ENCODE measurements at places on chromosomes 2 and 18.

DNA sequence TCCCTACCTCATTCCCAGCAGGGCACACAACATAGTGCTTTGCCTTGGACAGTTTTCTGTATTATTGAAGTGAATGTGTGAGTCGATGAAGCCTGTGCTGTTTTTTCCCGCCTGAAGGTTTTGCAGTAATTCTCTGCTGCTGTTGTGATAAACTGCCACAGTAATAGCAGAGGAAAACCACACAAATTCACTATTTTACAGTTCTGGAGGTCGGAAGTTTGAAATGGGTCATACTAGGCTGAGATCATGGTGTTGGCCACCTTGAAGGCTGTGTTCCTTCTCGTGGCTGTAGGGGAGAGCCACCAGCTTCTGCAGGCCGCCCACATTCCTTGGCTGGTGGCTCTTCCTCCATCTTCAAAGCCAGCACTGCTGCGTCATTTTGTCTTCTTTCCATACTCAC, 678 bp upstream of the SLC16A14 start:
- DNase-seq = no peak

GRCh38 chr2:238899386-238899785, 51.5 kb downstream of the TWIST2 start:
- DNase-seq = no peak

- DNase-seq = no peak
Observed at GRCh38 chr2:60496956-60497355, 56.5 kb downstream of the BCL11A start.

GRCh38 chr2:171939743-171940071, 17.4 kb downstream of the HAT1 start:
- DNase-seq = no peak

DNA sequence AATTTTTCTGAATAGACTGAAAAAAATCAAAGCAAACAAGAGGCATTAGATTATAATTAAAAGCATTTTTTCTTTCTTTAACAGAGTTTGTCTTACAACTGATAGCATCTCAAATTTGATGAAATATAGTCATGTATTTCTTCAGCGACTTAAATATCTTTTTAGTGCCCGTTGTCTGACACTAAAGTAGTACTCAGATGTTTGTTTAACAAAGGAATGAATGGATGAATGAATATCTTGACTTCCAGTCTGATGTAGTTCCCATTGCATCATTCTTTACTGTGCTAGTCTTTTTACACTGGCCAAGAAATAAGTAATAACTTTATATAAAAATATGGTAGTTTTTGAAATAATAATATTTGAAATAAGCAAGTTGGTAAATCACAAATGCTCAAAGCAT, 111.1 kb downstream of the TTC27 start:
- no peak for DNase-seq

GRCh38 chr2:212359425-212360067, 179.1 kb downstream of the ERBB4 start:
- no peak for DNase-seq

DNA sequence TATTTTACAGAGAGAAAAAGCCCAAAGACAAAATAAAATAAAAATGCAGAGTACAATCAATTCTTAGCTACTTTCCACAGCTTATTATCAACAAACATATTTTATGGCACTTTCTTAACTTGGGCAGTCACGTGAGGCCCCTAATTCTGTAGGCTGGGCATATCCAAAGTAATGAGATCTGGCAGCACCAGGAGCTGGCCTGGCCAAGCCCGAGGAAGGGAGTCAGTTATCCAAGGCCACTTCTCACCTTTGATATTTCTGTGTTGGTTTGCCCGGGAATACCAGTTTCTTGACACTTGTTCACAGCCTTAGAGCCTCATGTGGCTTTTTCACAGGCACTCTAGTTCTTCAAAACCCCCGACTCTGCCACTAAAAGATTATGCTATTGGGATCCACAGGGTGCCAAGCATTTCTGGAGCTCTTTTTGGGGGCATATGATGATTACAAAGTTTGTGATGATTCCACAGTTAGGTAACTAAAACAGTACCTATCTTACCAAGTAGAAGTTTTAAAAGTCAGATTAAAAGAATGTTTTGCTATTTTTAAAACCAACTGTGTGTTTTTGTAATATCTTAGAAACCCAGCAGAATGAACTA, 90.4 kb downstream of the MEP1B start:
- DNase-seq = no peak

DNA sequence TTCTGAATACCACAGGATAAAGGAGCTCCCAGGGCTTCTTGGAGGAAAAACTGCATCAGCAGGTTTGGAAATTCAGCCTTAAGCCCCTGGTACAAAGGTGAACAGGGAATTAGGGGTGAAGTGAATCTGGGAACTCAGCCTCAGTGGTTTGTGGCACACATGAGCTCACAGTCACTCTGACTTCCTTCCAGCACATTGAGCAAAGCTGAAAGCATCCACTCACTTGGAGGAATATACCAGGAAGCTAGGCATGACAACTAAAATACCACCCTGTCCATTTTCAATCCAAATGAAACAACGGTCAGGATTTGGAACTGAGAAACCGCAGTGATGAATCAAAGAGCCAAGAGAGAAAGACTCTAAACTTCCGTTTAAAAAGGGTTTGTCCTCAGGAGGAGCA, 216.1 kb downstream of the ICOS start:
- no peak for DNase-seq

GRCh38 chr2:74979844-74980243, 21.4 kb downstream of the POLE4 start:
- DNase-seq = no peak

DNA sequence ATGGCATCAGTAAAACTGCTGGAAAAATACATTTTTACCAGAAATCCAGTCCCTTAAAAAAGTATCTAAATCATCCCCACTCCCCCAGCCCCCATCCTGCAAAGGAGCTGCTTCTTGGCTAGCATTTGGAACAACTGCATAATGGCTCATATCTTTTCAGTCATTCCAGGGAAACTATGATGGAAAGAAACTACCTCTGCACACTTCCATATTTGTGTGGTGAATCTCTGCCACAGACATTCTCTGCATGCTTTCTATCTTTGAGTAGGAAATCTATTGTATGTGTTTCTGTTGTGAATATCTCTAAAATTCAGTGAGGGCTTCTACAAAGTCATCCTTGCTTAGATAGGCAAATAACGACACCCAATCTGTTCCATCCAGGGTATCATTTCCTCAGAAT, 632.3 kb downstream of the LRP1B start:
- no peak for DNase-seq

- DNase-seq = no peak
Observed at GRCh38 chr2:107461301-107461700, 365.4 kb upstream of the RGPD4 start.

DNA sequence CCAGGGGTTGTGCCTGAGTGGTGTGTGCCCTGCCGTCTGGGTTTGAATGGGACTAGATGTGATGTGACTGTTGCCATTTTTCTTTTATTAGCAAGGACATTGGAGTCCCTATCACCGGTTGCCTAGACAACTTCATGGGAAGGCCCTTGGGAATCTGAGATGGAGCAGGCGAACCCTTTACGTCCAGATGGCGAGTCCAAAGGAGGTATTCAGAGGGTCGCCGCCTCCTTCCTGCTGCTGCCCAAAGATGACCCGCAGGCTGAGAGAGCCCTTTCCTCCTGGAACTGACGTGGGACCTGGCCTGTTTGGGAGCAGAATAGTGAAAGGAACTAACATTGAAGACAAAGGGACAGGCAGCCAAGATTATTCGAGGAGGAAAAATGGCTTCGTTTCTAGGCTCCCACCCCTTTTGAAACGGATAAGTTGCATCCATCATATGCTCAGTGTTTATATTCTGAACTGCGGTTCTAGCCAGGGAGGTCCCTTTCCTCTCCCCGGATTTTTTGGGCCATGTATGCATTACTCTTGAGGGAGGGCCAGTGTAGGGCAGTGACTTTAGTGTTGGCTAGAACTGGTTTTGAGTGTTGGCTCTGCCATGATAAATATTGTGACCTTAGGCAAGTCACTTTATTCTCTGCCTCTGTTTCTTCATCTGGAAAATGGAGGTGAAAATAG, 673 bp downstream of the CENPO start:
- no peak for DNase-seq

DNA sequence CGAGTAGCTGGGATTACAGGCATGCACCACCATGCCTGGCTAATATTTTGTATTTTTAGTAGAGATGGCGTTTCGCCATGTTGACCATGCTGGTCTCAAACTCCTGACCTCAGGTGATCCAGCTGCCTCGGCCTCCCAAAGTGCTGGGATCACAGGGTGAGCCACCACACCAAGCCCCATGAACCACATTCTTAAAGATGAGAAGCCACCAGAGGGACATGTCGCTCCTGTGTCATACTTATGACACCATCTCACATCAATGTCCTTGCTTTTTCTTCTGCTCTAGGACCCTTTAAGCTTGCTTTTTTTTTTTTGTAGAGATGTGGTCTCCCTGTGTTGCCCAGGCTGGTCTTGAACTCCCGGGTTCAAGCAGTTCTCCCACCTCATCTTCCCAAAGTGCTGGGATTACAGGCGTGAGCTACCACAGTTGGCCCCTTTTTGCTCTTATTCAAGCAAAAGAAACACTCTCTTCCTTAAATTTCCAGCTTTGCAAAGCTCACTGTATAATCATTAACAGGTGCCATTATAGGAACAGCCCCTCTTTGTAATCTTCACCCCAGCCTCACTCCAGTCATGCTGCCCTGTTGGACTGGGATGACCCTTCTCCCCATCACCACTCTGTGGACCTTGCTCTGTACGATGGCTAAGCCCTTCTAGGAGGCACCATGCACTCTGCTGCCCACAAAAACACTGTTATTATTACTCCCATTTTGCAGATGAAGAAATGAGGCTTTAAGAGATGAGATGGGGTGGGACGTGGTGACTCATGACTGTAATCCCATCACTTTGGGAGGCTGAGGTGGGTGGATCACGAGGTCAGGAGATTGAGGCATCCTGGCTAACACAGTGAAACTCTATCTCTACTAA, 10.8 kb upstream of the KCNG3 start:
- DNase-seq = no peak

GRCh38 chr2:70354264-70354949, 52.5 kb upstream of the FAM136A start:
- DNase-seq = no peak

GRCh38 chr2:18522484-18523146, 37.8 kb downstream of the RDH14 start:
- DNase-seq = no peak

All from right forelimb (tissue), 1 donor.